ENCODE measurements at places on chromosomes 5 and 9. TPM values are rescaled to one million over a fixed set of nuclear protein-coding genes. Genes with fewer than 3 reads are reported as not detected.

DNA sequence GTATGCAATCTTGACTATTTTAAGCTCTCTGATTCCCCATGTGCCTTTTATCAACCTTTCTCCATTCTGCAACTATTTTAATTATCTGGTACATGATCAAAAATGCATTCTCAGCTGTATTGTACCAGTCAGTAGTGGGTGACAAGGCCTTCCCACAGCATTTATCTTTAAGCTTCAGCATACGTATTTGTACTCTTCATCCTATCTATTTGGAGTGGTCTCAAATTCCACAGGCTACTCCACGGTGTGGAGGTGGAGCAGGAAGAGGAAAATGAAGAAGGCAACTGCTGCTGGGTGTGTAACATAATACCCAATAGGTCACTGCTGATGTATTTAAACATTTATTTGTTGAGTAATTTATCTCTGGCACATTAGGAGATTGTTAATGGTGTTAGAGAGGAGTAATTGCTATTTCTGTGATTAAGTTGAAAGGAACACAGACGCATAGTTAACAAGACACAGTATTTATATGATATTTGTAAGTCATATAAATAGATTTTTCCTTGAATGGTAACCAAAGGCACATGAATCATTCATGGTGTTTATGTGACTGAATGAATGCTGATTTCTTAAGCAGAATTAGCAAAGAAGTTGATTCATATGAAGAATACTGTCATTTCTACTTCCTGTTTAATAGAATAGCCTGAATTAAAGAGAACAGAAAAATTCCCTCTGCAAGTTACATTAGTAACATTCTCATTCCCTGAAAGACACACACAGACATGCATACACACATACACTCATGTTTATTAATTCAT, 153.8 kb upstream of the NR3C1 start:
- peak; percentile 11 for DNase-seq

GRCh38 chr9:71514344-71514975, 253.9 kb downstream of the CEMIP2 start:
- DNase-seq, result no peak

DNA sequence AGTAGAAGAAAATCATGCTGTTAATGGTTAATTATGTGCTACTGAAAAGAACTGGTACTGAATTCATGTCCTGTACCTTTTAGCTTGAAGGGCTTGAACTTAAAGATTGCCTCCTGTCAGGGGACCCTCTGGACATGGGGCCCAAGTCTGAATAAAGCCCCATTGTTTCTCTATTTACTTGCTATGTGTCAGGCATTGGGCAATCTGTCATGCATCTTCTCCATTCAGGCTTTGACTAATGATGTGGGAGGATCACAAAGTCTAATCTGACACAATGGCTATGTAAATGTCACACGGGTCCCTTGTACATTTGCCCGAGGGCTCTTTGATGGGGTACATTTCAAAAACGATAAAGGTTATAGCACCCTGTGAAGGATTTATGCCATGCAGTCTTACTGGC, 64.0 kb upstream of the TUSC1 start:
- DNase-seq, result no peak

- no peak for DNase-seq
These were observed 47.2 kb downstream of the GTF3C4 start for GRCh38 chr9:132717326-132717945.

DNA sequence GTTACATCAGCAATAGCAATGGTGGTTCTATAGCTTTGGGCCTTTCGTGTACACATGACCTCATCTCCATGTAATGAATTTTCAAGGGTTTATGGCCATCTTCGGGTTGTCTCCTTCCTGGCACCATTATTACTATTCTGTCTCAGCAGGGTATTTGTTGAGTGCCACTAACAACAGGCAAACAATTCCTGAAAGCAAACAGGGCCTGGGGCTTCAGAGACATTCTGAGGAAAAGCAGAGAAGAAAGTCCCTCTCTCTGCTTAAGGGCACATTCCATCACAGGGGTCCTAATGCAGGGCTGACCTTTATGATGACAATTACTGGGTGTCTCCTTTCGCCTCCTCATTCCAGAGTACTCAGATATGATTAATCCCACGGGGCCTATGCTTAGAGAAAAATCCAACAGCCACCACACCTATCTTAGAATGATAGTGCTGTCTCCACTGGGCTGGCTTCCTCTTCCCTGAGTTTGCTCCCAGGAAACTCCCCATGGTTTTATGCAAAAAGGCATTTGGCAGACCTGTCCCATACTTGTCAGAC, 540.2 kb upstream of the ZNF462 start:
- no peak for DNase-seq

DNA sequence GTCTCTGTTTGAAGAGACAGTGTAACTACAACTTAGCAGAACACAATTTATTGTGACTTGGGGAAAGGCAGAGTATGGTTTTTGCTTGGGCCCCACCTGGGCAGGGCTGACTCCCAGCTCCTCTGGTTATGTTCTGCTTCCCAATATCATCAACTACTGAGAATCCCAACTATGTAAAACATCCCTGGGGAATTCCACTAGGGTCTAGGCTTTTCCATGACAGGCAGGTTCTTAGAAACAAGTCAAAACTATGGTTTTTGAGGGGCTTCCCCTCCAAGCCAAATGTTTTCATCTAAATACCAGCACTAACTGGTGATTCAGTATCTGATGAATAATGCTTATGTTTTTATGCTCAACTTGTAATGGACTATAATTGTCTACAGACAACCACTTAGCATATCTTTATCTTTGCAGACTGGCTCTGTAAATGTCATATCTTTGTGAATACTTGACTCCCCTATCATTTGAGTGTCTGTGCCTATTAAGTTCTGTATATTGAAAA, 409.5 kb downstream of the PDE4D start:
- DNase-seq, result no peak

DNA sequence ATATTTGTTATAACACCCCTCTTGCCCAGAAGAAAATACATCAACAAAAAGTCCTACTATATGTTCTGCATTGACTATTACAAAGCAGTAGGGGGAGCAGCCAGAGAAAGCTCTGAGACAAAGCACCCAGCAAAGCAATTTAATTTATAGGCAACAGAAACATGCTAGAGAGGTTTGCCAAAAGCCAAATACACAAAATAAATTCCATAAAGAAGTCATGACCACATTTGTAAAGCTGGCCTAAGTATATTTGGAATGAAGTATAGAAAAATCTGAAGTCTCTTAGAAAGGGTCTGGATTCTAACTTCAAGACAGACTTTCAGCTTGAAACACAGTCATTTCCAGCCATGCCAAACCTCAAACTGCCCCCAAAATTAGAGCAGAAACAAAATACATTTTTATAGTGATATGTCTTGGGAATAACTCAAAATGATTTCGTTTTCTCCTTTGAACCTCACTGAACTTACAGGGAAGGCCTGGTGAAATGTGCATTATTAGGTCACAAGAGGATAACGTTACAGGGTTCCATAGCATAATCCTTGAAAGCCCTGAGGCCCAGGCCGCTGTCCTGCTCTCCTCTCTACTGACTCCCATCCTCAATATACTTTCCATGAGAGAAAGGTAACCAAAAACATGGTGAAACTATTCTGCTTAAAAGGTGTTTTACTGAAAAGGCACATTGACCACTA, 451.8 kb downstream of the RAB3C start:
- no peak for DNase-seq

- no peak for DNase-seq
These were observed 52.7 kb upstream of the GDNF start for GRCh38 chr5:37892586-37892985.

DNA sequence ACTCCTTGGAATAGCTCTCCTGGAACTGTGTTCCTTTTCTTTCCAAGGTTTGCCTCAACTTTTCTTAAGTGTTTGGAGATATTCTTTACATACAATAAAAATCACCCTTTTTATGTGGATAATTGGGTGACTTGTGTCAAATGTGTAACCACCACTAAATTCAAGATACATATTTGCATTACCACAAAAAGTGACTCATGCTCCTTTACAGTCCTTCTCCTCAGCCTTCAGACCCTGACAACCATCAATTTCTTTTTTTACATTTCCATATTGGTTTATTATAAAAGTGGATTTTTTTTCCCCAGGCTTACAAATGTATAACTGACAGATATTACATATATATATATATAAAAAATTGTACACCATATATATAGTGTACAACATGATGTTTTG, 372.0 kb upstream of the KCNN2 start:
- no peak for DNase-seq

DNA sequence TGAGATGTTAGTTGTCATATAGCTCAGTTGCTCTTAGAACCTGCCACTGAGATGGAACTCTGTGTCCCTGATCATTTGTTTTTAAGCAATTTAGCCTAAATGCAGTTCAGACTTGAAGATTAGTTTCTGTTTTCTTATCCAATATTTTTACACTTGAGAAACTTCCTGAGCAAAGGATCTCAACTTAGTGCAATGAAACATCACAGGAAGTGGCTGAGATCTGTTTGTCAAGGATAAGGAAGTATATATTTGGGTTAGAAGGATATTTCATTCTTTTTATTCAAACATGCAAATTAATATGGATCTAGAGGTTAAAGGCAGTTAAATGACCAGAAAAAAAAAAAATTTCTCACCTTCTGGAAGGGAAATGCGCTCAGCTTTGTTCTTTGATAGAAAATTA, 19.7 kb upstream of the F2R start:
- no peak for DNase-seq

- no peak for DNase-seq
These were observed 1215.9 kb downstream of the EFNA5 start for GRCh38 chr5:106454651-106455415.

GRCh38 chr5:154046486-154046885, 7.7 kb downstream of the MFAP3 start:
- DNase-seq, result no peak

DNA sequence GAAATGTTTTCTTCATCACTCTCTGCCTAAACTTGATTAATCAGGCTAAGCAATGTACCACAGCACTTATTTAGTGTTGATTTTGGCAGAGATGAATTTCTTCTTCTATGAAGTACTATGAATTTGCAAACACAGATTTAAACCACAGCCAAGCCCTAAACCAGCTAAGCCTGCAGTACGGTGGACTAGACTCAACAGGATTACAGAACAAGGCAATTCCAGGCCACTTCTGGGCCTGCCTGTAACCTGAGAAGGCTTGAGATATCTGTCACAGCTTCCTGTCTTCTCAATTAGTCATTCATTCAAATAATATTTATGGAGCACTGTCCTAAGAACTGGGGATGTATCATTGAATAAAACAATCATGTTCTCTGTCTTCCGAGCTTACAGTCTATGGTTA, 32.4 kb upstream of the CAST start:
- no peak for DNase-seq

DNA sequence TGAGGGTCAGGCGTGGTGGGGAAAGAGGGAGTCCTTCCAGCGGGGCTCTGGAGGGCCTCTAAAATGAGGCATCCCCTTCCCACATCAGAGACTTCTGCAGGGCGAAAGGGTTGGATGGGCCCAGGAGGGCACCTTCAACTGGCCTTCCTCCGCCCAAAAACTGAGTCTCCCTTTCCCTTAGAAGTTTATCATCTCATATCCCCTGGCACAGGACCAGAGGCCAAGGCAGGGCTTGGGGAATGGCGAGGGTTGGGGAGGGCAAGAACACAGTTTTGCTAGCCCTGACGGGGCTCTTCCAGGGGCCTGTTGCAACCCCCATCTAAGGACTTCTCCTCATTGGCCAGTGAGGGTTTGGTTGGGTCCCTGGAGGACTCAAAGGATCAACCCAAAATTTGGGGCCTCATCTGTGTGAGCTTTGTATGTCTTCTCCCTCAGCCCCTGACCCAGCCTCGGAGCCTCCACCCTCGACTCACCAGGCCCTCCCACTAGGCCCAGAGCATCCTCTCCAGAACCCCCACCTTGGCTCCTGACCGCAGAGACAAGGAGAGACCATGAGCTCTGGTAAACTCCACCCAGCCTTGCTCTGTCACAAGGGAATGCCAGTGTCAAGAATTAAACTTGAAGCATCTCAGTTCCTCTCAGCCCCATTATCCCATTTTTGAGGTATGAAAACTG, 24.1 kb downstream of the AQP7 start:
- DNase-seq, result no peak

- DNase-seq, result no peak
These were observed 7.9 kb upstream of the ADGRD2 start for GRCh38 chr9:124442379-124442778.

DNA sequence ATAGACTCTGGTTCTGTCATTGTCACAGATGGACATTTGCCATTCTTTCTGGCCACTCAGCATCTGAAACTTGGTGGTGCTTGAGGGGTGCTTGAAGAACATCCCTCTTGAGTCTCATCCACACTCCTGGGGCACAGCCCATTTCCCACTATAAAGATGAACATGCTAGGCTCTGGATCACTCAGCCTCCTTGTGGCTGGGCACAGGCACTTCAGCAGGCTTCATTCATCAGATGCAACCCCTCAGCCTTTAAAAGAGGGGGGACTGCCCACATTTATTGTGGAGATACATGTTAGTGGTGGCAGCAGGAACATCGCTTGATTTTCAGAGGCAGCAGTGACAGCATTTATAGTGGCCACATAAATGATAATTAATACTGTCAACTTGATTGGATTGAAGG, 124.7 kb upstream of the NIPBL start:
- DNase-seq, result no peak

DNA sequence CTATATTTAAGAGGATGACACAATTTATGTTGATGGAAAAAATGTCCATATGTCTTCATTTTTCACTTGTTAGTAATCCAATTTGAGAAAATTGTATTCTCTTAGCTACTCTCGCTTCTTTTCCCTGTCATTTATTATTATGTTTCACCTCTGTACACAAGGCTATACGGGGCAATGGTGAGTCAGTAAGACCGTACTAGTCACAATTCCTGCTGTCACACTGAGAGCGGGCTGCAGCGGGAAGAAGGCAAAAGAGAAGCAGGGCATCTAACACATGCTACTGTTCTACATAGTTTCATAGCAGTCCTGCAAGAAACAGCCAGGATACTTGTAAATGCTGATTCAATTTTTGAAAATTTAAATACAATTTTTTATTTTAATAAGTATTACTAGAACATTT, 23.3 kb upstream of the PRDM9 start:
- DNase-seq, result no peak

DNA sequence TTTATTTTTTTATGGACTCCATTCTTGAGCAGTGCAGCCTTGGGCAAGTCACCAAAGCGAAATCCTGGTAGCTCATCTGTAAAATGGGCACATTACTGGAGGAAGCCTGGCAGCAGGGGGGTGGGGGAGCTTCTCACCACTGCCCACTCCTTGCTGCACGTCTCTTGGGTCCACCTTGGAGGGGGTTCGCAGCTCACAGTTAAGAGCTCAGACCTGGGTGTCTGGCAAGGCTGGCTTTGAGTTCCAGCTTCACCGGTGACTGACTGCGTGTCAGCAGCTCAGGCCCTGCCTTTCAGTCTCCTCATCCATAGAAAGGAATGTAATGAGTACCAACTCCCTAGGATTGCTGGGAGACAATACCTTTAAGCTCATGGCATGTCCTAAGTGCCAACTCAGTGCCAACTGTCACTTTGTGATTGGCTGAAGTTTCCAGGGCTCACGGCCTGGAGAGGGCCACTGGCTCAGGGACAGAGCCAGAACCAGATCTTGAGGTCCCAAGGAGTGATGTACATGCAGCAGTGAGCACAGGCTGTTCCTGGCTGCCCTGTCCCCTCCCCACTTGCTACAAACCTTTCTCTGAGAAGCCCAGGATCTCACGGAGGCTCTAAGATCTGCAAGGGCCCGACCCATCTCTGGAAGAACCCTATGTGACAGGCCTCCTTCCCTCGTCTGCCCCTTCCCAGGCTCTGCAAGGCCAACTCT, 72.9 kb downstream of the C9orf50 start:
- no peak for DNase-seq

GRCh38 chr5:59066367-59067163, 483.7 kb downstream of the RAB3C start:
- DNase-seq, result no peak

The GRM6 gene
- total RNA-seq, result not detected

The PCDHGA1 gene
- total RNA-seq, result 0.31 TPM

The IFNA13 gene
- total RNA-seq, result not detected

The FOXD4 gene
- total RNA-seq, result not detected

The PNPLA7 gene
- total RNA-seq, result 0.43 TPM

The SIT1 gene
- 84.9 TPM for total RNA-seq

The SLC6A7 gene
- not detected for total RNA-seq
